ENCODE measurements at places on chromosomes 7 and 10.

DNA sequence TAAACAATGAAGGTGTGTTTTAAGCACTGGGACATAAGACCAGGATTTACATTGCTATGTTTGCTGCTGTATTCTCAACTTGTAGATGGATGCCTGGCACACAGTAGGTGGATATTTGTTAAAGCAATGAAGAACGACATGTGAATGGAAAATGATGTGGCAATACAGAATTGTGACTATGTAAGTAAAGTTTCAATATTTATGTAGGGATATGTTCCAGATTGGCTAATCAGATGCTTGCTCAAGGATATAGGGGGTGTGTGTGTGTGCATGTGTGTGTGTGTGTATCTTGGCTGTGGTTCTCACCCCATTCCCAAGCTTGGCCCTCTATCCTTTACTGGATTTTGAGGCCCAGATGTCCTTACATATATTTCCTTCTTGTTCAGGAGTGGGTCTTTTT, 42.7 kb upstream of the LAMB1 start:
- no peak for DNase-seq

- DNase-seq = no peak
These were observed 83.7 kb downstream of the CARD11 start for GRCh38 chr7:2959828-2960599.

- DNase-seq = no peak
These were observed 168.0 kb downstream of the ZNF438 start for GRCh38 chr10:30863516-30864210.

GRCh38 chr7:48089046-48090003, at the start of gene UPP1:
UPP1 (plus strand) TSS chr7:48089265; CDS start chr7:48094784, 5,519 bp downstream.
- peak; percentile 54 for DNase-seq

- no peak for DNase-seq
These were observed 265.4 kb downstream of the SKIDA1 start for GRCh38 chr10:21260066-21260465.

GRCh38 chr7:13656330-13656729, 333.1 kb downstream of the ETV1 start:
- DNase-seq = no peak

DNA sequence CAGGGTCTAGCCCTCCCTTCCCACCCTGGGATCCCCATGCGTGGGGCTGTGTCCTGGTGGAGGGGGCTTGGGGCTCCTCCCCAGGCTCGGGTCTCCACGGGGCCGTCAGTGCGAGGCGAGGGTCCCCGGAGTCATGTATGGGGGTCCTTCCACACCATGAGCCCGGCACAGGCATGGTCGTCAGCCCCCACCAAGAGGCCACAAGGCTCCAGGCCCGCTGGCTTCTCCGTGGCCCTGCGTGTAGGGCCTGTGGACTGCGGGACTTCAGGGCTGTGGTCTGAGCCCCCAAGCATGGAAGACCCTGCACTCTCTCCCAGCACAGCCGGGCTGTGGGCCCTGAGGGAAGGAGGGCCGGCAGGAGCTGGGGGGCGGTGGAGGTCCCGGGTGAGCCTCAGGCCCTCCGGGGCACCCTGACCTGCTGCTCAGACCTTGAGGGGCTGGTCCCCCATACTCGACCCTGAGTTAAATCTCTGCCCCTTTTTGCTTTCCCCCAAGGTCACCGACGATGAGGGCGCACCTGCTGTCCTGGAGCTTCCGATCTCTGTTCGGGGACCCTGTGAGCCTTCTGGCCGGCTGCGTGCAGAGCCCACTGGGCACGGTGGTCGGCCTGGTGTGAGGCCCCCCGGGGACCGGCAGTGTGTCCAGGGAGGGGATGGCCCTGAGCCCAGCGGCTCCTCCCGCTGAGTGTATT, 19.7 kb downstream of the PWWP2B start:
- DNase-seq = no peak

GRCh38 chr7:137732168-137732567, 114.6 kb downstream of the DGKI start:
- DNase-seq = no peak

DNA sequence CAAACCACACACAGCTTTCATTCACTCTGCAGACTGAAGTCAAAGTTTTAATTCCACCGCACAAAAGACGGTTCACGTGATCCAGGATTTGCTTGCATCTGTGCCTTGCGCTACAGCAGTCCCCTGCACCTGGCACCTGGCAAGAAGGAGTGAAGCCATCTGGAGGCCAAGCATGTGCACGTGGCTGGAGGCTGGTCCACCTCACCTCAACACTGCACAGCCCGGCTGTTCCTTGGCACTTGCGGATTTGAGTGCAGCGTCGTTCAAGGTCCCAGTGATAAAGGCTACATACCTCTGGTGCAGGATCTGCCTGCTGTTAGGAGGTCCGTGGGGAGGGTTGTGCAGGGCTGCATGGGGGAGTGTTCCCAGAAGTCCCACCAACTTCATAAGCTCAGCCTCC, 248.5 kb upstream of the GRB10 start:
- DNase-seq = no peak

DNA sequence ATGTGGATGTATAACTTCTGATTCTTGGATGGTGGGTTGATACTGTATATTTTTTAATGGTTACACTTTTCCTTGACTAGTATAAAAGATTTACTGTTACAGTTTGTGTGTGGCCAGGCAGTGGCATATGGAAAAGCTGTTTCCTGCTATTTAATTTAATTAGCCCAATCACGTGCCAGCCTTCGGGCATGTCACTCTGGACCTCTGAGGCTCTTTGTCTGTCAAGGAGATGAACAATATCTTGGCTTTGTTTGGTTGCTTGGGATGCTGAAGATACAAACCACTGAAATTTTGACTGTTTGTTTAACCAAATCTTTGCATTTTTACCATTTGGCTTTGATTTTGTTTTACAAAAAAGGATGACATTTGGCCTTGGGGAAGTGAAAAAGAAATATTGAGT, 185.0 kb downstream of the HDAC9 start:
- no peak for DNase-seq

GRCh38 chr7:75038508-75038907, 35.1 kb downstream of the RCC1L start:
- no peak for DNase-seq

DNA sequence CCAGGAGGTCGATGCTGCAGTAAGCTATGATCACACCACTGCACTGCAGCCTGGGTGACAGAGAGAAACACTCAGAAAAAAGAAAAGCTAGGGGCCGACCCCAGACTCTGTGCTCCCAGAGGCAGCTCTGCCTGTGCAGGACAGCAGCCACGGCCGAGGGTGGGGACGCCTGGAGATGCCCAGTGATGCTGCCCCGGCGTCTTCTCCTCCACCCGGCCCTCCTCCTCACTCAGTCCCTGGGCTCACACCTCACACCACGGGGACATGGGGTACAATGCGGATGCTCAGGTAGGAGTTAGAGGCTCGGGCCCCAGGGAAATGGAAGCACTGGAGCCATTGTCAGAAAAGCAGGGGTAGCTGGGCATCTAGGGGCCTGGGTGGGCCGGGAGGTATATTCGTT, 46.3 kb upstream of the ELFN1 start:
- DNase-seq = no peak

- no peak for DNase-seq
These were observed 6.9 kb downstream of the CDHR1 start for GRCh38 chr10:84201244-84201606.

DNA sequence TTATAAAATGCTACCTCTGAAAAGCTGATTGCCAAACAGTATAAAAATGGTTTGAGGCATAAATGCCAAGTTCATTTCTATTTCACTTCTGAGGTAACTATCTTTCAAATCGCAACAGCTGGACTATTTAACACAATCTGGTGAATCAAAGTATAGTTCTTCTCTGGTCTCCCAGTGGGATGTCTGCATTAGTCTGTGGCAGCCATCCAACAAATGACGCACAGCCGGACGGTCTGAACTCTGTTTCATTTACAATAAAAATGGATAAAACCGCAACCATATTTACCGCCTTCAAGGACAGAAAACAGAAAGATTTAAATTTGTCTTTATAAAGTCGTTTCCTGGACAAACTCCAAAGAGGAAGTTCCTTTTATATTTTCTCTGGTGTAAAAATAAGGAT, 41.9 kb downstream of the ENO4 start:
- DNase-seq = no peak

- DNase-seq = no peak
These were observed 595.9 kb upstream of the AUTS2 start for GRCh38 chr7:69002416-69002815.

DNA sequence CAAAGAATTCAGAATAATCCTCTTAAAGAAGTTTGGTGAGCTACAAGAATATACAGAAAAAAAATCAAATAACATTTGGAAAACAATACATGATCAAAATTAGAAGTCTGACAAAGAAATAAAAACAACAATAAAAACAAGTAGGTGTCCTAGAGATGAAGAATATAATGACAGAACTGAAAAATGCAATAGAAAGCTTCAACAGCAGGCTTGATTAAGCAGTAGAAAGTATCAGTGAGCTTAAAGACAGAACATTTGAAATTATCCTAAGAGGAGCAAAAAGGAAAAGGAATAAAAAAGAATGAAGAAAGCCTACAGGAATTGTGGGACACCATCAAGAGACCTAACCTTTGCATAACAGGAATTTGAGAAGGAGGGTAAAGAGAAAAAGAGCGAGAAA, 238.8 kb downstream of the ZEB1 start:
- no peak for DNase-seq

DNA sequence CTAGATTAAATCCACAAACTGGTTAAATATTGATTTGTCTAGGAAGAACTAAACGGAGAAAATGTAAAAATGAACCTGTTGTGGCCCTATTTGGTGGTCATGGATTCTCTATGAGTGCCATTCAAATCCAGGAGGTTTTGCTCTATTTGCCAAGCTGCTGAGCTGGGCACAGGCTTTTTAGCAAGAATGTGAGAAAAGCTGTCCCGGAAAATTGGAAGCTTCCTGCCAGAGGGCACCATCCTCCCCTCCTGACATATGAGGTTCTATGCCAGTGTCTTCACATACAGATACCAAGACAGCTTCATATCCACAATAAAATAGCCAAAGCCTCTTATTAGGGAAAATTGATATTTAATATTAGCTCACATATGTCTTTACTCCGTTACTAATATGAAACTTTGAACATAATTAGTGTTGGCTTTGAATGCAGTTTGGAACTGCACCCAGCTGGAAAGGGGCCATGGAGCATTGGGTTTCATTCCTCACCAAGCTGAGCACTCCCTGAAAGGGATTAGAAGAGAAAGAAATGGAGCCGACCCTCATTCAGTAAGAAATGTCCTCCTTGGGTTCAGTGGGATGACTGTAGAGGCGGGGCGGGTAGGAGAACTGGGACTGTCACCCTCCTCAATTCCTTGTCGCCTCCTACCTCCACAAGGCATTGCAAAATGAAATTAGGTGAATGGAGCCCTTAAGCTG, 47.8 kb downstream of the NRCAM start:
- no peak for DNase-seq

- no peak for DNase-seq
These were observed 98.0 kb upstream of the GATA3 start for GRCh38 chr10:7956508-7956907.

GRCh38 chr7:83824214-83824613, 175.3 kb upstream of the SEMA3E start:
- no peak for DNase-seq

DNA sequence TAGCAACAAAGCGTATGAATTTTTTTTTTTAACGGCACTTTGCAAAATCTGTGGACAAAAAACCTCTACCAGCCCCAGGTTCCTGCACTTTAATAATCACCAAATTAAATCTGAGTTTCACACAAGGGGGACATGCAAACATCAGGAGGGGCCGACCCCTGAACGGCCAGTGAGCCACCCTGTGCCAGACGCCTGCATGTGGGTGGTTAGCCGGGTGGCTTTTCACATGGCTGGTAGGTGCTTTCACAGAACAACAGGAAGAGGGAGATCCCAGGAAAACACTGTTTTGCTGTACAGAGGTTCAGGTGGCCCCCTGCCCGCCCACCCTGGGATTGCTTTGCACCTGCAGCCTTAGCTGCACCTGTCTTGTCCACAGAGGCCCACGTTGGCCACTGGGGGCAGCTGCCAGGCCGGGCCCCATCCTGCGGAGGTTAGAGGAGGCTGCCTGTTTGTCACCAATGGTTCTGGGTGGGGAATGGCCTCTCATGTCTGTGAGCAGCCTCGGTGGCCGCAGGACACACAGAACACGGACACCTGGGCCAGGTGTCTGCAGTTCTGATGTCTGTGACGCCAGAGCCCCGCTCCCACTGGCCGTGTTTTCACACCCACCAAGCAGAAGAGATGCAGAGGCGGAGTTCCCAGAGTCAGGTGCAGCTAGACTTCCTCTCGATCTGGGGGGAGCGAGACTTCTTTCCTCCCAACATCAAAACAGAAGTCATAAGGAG, 107.7 kb downstream of the FAM53B start:
- no peak for DNase-seq

DNA sequence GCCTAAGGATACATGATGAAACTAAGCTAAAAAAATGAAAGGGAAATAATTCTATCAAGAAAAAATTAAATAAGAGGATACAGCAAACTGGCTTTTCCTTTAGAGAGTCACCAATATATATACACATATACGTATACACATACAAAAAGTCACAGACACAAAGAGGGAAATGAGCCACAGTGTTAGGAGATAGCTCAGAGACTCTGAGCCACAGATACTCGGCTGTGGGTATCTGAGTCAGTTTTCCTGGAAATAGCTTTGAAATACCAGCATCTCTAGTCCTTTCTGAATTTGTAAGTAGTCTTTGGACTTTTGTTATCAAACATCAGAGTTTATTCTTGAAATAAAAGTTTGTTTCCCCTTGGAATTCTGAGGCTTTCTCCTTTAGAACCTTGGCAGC, 111.8 kb downstream of the TBXAS1 start:
- DNase-seq = no peak

- DNase-seq = no peak
These were observed 39.1 kb downstream of the PDE1C start for GRCh38 chr7:32030904-32031692.

GRCh38 chr10:19815731-19816410, 361 bp upstream of the PLXDC2 start:
- DNase-seq = no peak

GRCh38 chr7:14739168-14739840, 163.2 kb downstream of the DGKB start:
- DNase-seq = no peak

GRCh38 chr7:106313456-106313901, 28.7 kb upstream of the NAMPT start:
- no peak for DNase-seq

DNA sequence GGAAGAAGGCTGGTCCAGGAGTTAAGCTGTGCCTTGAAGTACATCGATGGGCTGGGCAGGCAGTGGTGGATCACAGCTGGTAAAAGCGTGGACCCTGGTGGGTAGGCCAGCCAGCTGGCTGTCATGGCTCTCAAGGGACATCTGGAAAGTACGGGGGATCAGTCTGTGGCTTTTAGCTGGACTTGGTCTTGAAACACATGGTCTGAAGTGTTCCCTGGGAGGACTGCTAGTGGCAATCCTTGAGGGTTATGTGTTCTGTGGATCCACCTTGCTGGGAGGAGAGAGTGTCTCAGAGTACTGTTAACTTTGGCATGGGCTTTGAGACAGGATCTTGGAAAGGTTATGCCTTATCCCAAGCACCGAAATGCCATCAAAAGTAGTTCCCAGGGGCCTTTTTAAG, 754.3 kb downstream of the SUGCT start:
- no peak for DNase-seq
